Activated CD4-positive, alpha-beta T cell treated with anti-CD3 and anti-CD28 coated beads, Interleukin-2, amount 50 U/mL, for 24 hours (primary cell): ENCODE measurements at places on chromosomes 6 and 20.

DNA sequence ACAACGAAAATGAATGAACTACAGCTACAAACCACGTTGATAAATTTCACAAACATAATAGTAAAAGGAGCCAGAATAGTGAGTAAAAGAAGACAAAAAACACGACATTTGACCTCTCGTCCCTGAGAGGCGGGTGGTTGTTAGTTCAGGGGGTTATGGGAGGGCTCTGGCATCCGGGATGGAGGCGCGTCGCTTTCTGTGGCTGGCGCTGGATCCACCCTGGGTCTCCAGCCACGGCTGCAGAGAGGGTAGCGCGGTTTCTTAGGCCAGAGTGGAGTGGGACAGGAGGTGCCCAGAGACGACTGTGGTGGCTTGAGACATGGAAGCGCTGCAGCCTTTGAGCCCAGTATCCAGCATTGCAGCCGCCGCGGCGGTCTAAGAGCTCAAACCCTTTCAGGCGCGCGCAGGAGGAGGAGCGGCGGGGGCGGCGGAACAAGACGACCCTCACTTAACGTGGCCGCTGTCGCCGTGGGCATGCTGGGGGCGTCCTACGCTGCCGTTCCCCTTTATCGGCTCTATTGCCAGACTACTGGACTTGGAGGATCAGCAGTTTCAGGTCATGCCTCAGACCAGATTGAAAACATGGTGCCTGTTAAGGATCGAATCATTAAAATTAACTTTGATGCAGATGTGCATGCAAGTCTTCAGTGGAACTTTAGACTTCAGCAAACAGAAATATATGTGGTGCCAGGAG lies 3.7 kb upstream of the ZSCAN23 start:
- DNase-seq = no peak

GRCh38 chr6:170075659-170076223 lies 215.1 kb downstream of the DLL1 start:
- DNase-seq = no peak

GRCh38 chr20:59598625-59599310 lies 5.6 kb upstream of the PHACTR3 start:
- no peak for DNase-seq

DNA sequence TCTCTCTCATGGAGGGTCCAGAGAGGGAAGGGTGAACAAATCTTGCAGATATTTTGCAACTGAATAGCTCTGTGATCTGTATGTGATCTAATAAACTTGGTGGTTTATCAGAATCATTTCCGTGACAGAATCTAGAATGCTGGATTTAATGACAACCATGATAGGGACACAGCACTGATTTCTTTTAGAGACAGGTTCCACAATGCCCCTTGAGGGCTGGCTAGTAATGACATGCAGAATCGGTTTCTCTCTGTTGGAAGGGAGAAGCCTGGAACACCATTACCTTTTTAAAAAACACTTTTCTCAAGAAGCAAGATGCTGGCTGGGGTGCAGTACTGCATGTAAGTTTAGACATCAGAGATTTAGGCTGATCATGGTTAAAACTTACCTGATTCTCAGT lies 313.4 kb downstream of the CDH26 start:
- no peak for DNase-seq

DNA sequence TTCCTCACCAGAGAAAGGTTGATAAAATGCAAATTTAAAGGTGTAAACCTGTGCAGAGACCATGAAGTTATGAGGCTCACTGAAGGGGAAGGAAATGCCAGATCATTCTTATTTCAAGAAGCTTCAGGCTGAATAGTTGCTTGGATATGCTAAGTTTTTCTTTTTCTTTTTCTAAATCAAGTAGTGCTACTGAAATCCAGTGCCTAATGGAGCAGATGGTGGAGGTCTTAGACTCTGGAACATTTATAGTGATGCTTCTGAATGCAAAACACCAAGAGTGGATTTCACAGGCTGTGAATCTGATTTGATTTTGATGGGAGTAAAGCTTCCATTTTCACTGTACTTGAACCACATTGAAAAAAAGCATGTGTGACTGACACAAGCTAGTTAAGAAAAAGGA lies 151.2 kb upstream of the BEND3 start:
- DNase-seq = no peak

DNA sequence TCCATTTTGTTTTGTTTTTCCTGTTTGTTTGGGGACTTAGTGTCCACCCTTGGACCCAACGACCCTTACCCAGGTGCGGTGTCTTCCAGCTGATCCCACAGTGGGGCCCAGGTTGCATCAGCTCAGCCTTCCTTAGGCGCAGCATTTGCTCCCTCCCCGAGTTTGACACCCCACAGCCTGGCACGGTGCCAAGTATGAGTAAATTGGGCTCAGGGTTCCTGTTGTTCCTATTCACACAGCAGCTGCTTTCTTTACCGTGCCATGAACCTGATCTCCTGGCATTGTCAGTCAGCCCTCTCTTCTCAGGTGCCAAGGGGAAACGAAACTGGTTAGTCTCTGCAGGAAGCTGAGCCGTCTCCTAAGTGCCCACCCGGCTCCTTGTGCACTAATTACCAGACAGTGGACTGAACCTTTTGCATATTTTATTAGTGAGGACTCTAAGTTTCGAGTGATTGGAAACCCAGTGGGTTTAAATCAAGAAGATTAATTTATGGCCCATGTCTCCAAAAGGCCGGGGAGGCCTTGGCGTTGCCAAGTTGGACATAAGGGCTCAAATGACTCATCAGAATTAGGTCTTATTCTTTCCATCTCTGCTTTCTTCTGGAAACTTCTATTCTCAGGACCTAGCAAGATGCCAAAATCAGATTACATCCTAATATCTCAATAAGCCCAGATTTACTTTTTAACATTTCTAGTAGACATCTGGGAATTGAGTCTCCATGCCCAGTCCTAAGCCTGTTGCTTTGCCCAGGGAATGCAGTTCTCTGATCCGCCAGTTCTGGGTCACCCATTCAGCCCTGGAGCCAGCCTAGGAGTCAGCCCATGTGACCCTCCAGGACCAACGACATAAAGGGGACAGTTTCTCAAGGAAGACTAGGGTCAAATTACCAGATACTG lies 68.8 kb downstream of the TSHZ2 start:
- no peak for DNase-seq

GRCh38 chr6:69314531-69314930 lies 482.3 kb downstream of the LMBRD1 start:
- no peak for DNase-seq
